ENCODE measurements at places on chromosomes 16 and 17.
A peak's percentile ranks its signal among the peaks of the same experiment; 100 is the strongest.

DNA sequence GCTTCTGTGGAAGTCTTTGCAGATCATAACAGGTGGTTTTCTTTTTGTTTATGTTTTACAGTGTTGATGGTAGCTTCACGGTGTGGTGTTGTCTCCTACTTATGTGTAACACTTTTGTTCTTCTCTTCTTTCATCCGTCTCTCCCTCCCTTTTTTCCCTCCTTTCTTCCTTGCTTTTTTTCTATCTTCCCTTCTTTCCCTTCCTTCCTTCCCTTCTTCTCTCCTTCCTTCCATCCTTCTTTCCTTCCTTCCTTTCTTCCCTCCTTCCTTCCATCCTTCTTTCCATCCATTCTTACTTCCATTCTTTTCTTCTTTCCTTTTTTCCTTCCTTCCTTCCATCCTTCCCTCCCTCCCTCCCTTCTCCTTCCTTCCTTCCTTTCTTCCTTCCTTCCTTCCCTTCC lies 31.4 kb downstream of the IRX5 start:
- DNase-seq: no peak

- no peak for DNase-seq
Measured at GRCh38 chr16:29665294-29666077, 2.4 kb downstream of the SPN start.

GRCh38 chr16:19861133-19861532 lies 23.5 kb downstream of the GPRC5B start:
- DNase-seq: no peak

DNA sequence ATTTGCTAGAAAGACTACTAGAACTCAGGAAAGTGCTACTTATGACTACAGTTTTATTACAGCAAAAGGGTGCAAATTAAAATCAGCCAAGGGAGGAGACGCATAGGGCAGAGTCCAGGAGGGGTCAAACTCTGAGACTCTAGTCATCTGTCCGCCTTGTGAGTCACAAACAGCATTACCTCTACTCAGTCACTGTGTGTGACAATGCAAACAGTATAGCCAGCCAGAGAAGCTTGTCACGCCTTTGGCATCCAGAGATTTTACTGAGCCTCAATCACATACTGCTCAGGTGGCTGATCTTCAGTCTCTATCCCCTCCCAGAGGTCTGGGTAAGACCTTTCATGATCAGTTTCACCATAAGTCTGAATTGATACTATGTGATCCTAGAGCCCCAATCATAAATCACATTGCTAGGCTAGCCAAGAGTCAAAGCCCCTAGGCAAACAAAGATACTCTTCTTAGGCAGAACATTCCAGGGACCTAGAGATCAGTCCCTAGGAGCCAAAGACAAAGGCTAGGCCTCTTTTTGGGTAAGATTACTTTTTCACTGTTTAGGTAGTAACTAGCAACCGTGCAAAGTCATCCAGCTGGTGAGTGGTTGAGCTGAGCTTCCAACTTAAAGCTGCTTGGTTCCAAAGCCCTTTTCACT lies 48.8 kb upstream of the CLEC19A start:
- peak; percentile 84 for DNase-seq

DNA sequence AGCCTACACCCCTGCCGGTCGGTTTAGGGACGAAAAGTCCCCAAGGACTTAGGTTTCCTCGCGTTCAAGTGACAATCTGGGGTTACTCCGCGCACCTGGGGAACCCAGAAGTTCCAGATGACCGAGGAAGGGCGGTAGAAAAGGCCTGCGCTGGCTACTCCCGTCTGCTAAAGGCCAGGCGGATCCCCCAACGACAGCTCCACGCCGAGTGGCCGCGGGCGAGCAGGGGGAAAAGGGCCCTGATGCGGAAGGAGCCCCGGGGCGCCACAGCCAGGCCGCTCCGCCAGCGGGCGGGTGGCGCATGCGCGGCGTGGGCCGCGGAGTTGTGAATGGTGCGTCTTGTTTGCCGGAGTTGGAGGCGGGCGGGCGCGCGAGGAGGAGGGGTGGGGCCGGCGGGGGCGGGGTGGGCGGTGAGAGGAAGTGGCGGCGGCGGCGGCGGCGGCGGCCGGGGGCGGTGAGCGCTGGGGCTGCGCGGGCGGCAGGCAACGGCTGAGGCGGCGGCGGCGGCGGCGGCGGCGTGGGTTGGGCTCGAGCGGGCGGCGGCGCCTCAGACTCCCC lies at the start of gene CBFB:
Gene CBFB (plus strand): TSS at position 454 of the 558 bp plus-strand sequence. CDS start 259 bp downstream, outside the sequence.
- peak; percentile 95 for DNase-seq

DNA sequence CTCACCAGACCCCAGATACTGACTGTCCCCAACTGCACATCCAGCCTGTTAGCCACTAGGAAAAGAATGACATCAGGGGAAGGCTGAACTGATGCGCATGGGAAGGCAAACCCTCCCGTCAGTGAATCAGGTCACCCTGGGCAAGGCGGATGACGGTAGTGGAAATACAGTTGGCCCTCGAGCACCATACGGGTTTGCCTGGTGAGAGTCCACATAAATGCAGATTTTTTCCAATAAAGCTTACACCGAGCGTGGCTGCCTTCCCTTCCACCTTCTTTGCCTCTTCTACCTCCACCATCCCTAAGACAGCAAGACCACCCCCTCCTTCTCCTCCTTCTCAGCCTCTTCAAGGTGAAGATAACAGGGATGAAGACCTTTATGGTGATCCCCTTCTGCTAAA lies 236.1 kb upstream of the TNRC6C start:
- DNase-seq: no peak

DNA sequence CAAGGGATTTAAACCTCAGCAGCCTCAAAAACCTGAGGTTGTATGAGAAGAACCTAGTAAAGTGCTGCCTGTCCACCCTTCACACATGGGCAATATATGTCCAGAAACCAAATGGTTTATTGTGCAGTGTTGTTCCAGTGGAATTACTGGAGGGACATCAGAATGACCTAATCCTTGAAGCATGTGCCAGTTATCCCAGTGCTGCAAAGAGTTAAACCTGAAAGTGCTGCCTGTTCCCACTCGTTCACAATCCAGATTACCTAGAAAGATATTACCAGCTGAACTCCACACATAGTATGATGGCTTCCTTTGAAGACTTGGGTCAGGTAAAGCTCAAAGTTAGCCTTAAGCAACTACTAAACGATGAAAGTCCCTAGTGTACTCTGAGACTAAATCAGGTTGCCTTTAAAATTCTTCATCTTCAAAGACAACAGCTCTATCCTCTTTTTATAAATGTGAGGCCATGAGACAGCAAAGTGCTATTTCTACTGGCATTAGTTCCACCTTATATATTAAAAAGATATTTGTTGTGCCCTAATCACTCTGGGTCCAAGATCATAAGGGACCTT lies 133.1 kb downstream of the SNX11 start:
- peak; percentile 84 for DNase-seq

- no peak for DNase-seq
Measured at GRCh38 chr16:14405611-14406537, 224.2 kb downstream of the PARN start.

- DNase-seq: peak; percentile 13
Measured at GRCh38 chr16:12439399-12440227, 364.1 kb downstream of the CPPED1 start.

- no peak for DNase-seq
Measured at GRCh38 chr17:60819447-60820130, 141.9 kb downstream of the BCAS3 start.

DNA sequence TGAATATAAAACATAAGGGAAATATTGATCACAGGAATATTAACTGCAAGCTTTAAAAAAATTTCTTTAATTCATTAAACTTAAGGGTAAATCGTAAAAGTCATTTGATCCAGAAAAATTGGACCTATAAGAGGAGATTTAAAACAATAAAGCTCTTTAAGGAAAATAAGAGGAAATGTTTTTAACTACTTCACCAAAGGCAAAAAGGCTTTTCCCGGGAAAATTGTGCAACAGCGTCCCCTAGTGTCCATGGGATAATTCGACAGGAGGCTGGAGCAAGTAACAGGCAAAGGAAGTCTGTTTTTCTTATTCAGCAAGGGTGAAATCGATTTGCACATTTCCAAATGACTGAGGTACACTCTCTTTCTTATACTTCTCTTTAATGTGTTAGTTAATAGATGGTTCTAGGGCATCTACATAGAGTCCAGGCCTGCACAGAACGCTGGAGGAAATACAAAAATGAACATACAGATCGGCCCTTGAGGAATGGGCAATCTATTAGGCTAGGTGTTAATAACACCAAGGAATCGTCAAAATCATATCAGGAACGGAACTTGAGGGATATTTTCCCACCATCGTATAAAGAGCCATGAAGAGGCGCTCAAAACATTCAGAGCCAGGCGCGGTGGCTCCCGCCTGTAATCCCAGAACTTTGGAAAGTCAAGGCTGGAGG lies 61.4 kb downstream of the ZNF18 start:
- peak; percentile 59 for DNase-seq

- no peak for DNase-seq
Measured at GRCh38 chr17:81272616-81273015, 22.5 kb downstream of the SLC38A10 start.

DNA sequence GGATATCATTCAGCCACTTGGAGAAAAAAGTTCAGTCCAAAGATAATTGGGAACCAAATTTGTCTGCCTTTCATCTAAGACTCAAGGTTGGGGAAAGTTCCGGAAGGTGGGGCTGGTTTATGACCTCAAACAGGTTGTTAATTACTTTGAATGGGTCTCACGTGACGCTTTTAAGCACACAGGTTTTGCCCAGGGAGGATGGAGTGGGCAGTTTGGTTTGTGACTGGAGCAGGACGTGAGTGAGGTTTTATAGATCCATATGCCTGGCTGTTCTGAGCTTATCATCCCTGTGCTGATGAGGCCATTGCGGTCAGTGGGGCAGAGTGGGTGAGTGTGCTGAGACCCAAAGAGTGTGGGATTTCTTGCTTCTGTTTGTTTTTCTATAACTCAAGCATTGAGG lies 38.7 kb upstream of the GPRC5B start:
- no peak for DNase-seq

DNA sequence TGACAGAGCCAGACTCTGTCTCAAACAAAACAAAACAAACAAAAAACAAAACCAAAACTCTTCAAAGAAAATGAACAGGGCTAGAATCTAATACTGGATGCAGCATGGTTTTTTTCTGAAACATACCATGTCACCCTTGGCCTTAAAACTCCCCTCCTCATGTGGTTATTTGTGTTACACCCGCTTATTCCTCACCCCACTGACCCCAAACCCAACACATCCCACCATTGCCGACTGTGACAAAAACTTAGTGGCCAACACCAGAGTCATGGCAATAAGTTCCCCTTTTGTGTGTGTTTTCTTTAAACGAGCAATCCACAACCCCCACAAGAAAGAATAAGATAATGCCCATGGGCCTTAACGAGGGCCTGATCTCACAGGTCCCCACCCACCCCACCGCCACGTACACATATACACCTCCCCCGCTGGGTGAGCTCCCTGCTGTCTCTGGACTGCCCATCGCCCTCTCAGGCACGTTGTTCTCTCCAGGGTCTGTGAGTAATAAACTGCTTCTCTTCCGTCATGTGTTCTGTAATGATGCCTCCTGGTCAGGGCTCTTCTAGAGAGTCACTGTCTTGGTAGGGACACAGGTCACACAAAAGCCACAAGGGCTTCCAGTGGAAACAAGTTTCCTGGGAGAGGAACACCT lies 16.8 kb upstream of the ENGASE start:
- no peak for DNase-seq

DNA sequence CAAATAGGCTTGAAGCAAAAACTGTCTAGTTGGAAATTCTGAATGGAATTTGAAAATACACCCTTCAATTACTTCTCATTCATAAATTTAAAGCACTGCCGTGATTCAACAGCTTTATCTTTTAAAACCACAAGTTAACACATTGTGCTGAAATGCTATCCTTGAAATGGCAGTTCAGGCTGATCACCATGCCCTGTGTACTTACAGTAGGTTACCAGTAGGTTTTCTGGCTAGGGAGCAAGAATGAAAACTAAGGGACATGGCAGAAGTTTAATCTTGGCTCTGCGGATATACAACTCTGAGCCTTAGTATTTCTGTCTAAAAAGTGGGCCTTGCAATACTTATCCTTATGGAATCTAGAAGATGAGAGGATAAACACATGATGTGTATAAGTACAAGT lies 28.0 kb downstream of the NXPH3 start:
- DNase-seq: no peak

DNA sequence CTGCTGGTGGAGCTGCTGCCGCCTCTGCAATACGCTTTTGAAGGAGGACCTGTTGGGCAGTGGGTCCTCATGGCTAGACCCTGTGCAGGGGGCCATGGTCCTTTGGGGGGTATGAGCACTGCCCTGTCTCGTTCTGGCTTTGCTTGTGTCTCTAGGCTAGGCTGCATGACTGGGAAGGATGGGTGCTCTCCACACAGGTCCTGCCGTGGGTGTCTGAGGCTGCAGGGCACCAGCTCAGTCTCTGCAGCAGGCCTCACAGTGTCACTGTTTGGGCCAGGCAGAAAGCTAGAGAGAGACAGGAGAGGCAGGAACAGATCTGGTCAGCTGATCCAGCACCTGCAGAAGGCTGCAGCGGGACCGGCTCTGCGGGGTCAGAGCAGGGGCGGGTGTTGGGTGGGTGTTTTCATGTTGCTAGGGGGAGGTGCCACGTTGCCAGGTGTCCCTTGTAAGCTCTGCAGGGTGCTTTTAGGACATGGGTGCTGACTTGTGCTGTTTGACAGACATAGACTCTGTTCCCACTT lies 111.4 kb downstream of the SNX29 start:
- DNase-seq: no peak

- DNase-seq: no peak
Measured at GRCh38 chr17:43562679-43563599, 16.8 kb upstream of the ETV4 start.

DNA sequence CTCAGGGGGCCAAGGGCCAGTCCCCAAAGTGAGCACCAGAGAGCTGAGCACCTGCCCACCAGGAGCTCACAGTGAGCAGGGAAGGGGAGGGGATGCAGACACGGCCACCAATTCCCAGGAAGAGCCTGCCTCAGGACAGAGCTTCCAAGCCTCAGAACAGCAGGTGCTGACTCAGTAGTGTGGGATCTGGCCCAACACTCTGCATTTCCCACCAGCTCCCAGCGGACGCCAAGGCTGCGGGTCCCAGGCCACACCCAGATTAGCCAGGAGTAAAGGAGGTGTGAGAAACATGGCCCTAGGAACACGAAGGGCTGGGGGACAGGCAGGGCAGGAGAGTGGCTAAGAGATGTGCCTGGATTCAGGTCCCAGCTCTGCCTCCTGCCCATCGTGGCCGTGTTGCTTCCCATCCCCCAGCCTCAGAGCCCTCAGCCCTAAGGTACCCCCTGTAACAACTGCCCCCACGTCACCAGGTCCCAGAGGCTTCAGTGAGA lies 28.4 kb upstream of the EIF1 start:
- DNase-seq: no peak

GRCh38 chr16:55426865-55427484 lies 52.0 kb upstream of the MMP2 start:
- no peak for DNase-seq

- DNase-seq: no peak
Measured at GRCh38 chr17:51257150-51258081, 2.4 kb downstream of the MBTD1 start.

GRCh38 chr16:85483424-85483823 lies 129.7 kb upstream of the GSE1 start:
- no peak for DNase-seq

GRCh38 chr17:4527566-4528125 lies 27.5 kb downstream of the MYBBP1A start:
- DNase-seq: no peak

- DNase-seq: peak; percentile 43
Measured at GRCh38 chr17:2295575-2295974, 8.0 kb downstream of the SMG6 start.

- DNase-seq: peak; percentile 18
Measured at GRCh38 chr17:74832421-74832820, 27.3 kb downstream of the GRIN2C start.

- DNase-seq: peak; percentile 11
Measured at GRCh38 chr16:31453255-31454204, 5.8 kb upstream of the ARMC5 start.

Data from kidney tubule cell (primary cell).